ENCODE measurements at places on chromosomes 16 and 17. TPM values are rescaled to one million over a fixed set of nuclear protein-coding genes. Genes with fewer than 3 reads are reported as not detected.

The SLFN14 gene
- 0.25 TPM for total RNA-seq

The RND2 gene
- 3.7 TPM for total RNA-seq

The CEMP1 gene
- total RNA-seq, result not detected

The ZG16B gene
- total RNA-seq, result 0.25 TPM

The CFAP97D1 gene
- not detected for total RNA-seq

All from temporal lobe (tissue), 4 donors.